ENCODE measurements at places on chromosomes 5 and 9. TPM values are rescaled to one million over a fixed set of nuclear protein-coding genes. Genes with fewer than 3 reads are reported as not detected.

DNA sequence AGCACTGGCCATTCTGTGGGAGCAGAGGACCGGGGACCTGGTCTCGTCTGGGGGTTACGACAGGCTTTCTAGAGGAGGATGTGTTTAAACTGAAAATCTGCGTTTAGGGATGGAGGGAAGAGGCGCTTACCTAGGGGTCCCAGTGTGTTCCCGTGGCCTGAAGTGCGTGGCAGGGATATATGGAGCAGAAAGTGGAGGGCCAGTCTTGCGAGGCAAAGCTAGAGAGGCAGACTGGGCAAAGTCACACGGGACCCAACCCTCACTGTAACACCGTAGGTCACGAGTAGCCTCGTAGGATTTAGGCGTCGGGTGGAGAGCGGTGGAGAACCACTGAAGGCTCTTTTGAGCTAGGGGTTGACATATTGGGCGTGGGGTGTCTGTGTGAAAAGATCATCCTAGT is 32.8 kb upstream of the POMT1 start:
- no peaks in the 10 kb centered on the region for H3K27me3 ChIP-seq
- no peak for DNase-seq
- H3K4me3 ChIP-seq, result no peak overlapping the region
- no peaks in the 10 kb centered on the region for H3K4me1 ChIP-seq
- peaks cover 64% of the 10 kb centered on the region for H3K36me3 ChIP-seq
- H3K27ac ChIP-seq, result no peak overlapping the region

Gene PRDM9
- not detected for total RNA-seq

GRCh38 chr9:98795295-98795955 is 930 bp downstream of the ANKS6 start:
- peak; percentile 21 for DNase-seq
- peaks cover 20% of the 10 kb centered on the region for H3K4me1 ChIP-seq
- peaks cover 10% of the 10 kb centered on the region for H3K36me3 ChIP-seq
- H3K27ac ChIP-seq, result no peak overlapping the region
- peaks cover 13% of the 10 kb centered on the region for H3K27me3 ChIP-seq
- H3K4me3 ChIP-seq, result peak overlapping the region; percentile 43

Gene OR1Q1
- 0.40 TPM for total RNA-seq

Gene TXNDC8
- not detected for total RNA-seq

Gene TRPM3
- total RNA-seq, result not detected

Measured in activated CD8-positive, alpha-beta memory T cell treated with anti-CD3 and anti-CD28 coated beads, Interleukin-2, amount 10 ng/mL, durations not matched to agents 7 days and 5 days (primary cell).